ENCODE measurements at places on chromosomes 1 and 21.

GRCh38 chr1:99681583-99681982 is 35.7 kb downstream of the PALMD start:
- no peak for DNase-seq

GRCh38 chr1:95407131-95407885 is 173.3 kb downstream of the RWDD3 start:
- DNase-seq = no peak

DNA sequence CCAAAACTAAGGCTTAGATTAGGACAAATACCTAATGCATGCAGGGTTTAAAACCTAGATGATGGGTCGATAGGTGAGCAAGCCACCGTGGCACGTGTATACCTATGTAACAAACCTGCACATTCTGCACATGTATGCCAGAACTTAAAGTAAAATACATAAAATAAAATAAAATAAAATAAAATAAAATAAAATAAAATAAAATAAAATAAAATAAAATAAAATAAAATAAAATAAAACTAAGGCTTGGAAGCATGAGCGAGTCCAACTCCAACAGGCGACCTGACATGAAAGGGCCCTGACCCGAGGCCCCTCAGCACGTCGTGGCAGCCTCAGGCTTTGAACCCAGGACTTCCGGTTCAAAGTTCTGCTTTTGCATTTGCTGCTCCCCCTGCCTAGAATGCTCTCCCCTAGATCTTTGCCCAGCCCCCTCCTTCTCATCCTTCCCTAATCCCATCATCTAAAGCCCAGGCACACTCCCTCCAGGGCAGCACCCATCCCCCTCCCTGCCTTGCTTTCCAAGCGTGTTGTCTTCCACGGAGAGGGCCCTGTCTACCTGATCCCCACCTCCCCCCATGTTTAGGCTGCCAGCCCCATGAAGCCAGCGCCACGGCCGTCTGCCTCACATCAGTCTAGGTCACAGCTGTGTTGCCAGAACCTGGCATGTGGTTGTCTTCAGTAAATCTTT is 64.3 kb downstream of the TAS1R2 start:
- DNase-seq = no peak

DNA sequence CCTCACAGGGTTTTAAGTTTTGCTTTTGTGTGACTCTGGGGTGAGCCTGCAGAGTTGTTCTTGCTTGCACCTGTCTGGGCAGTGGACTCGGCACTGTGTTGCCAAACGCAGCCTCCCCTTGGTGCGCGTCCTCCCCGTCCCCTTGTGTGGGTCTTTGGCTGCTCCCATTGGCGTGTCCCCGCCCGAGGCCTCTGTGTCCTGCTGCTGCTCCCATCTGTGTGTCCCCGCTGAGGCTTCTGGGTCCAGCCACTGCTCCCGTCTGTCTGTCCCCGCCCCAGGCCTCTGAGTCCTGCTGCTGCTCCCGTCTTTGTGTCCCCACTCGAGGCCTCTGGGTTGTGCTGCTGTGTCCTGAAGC is 62.8 kb downstream of the PCNT start:
- no peak for DNase-seq

DNA sequence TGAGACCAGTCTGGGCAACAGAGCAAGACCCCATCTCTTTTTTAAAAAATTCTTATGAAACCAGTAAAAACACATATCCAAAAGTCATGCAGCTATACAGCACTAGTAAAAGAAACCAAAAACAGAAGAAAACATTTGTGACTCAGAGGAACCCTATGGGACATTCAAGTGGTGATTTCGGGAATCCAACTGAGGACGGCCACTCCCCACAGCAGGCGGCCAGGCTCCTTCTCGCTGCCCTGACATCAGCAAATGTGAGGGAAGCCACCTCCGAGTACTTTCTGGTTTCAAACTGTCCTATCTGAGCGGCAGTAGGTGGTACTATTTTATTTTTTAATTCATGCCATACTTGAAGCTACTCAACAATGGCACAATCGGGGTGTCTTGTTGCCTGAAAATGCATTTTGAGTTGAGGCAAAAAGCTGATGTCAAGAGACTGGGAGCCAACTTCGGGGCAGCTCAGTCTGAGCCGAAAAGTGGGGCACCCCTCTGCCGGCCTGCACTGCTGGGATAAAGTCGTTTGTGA is 3.3 kb downstream of the SUMO3 start:
- no peak for DNase-seq

DNA sequence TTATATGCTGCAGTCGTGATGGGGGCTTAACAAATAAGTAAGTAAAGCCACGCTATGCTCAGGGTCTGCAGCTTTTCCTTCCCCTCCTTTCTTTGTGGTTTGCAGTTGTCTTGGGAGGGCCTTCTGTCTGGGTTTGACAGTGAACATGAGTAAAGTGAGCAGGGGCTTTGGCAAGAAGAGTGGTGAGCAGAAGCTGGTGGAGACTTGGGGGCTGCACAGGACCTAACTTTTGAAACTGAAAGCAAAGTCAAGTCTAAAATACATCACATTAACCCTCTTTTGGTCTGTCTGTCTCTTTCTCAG is 368.6 kb upstream of the VAMP3 start:
- DNase-seq = no peak

DNA sequence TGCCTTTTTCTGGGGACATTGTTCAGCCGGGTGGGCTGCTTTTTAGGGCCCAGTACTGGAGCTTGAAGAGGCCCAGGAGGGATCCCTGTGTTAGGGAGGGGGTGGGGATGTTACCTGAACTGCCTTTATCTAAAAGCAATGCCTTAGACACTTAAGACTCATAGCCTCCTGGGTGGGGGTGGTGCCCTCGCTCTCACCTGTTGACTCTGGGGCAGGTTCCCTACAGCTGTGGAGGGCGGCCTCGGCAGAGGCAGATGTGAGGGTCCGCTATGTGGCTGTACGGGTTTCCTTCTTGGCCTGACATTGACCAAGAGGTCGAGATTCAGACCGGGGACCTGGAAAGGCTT is 716 bp downstream of the INAVA start:
- no peak for DNase-seq

- no peak for DNase-seq
Observed at GRCh38 chr21:32733356-32733755, 5.5 kb upstream of the SYNJ1 start.

- DNase-seq = no peak
Observed at GRCh38 chr1:183881387-183882131, 76.6 kb downstream of the RGL1 start.

DNA sequence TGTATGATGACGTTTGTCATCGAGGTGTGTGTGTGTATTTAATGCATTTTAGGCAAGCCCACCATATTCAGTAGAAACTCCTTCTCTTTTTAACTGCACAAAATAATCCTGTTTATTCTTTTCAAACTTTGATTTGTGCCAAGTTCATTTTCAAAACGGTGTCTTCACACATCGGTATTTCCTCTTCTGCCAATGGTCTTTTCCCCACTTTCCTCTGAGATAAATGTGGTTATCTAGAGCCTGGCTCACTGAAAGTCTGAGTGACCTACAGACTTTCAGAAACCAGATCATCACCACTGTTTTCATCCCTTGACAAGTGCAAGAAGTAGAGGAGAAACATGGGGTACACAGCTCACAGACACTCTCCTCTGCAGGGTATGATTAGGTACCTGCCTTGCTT is 69.4 kb downstream of the GPATCH2 start:
- DNase-seq = no peak

GRCh38 chr1:221089273-221089672 is 210.0 kb downstream of the HLX start:
- no peak for DNase-seq

GRCh38 chr1:25063591-25064416 is 133.7 kb upstream of the RUNX3 start:
- DNase-seq = no peak

DNA sequence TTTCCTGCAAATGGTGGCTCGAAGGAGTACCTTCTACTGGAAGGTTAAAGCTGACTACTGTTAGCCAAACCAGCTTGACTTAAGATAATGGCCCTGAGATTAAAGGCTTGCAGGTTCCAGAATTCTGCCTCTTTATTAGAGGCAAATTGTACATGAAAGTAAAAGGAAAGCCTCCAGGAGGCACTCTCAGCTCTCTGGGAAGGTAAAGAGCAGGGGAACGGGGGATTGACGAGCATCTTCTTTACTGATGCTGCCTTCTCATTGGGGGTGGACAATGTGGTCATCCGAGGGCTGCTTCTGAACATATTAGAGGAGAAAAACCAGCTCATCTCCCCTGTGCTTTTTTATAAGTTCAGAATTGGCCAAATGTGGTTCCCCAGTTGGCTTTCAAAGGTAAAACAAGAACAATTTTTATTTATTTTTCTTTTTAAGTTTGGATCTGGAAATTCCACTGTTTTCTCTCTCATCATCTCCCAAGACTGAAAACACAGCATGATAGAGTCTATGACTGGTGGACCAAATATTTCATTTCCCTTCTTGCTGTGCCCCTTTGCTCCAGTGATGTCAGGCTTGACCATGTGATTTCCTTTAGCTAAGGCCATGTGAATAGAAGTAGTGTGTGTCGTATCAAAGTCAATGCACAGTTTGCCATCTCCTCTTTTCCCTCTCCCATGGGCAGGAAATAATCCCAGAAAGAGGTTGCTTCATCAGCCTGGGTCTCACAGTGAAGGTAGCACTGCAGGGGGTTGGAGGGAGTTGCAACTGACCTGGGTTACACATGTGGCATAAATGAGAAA is 292.7 kb downstream of the PRDM2 start:
- no peak for DNase-seq

GRCh38 chr21:33794596-33794995 is 121.0 kb downstream of the ATP5PO start:
- DNase-seq = no peak

GRCh38 chr1:9101510-9102146 is 27.3 kb downstream of the GPR157 start:
- DNase-seq = peak; percentile 39

GRCh38 chr21:35321322-35322200 is 272.5 kb upstream of the RUNX1 start:
- no peak for DNase-seq

- DNase-seq = no peak
Observed at GRCh38 chr1:167168424-167168823, 52.3 kb upstream of the POU2F1 start.

GRCh38 chr21:46054451-46054881 is 43.4 kb upstream of the COL6A2 start:
- no peak for DNase-seq

- DNase-seq = no peak
Observed at GRCh38 chr1:235712812-235713211, 63.2 kb upstream of the GNG4 start.

GRCh38 chr1:231958448-231958847 is 331.9 kb downstream of the DISC1 start:
- no peak for DNase-seq

DNA sequence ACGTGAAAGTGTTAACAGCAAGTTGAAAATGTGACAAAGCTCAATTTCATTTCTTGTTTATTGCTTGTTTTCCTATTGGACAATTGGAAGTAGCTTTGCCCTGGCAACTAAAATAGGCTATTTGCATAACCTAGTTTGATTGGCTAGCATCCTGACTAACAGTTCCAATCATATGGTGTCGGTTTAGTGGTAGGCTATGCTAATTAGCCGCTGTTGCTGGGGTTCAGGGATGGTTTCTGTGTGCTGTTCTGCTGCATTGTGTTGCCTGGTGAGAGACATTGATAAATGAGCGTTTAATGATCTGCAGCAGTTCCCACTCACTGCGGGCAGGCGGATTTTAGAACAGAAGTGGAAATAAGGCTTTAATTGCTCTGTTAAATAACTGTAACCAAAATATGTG is 68.5 kb downstream of the DYRK1A start:
- DNase-seq = peak; percentile 55

DNA sequence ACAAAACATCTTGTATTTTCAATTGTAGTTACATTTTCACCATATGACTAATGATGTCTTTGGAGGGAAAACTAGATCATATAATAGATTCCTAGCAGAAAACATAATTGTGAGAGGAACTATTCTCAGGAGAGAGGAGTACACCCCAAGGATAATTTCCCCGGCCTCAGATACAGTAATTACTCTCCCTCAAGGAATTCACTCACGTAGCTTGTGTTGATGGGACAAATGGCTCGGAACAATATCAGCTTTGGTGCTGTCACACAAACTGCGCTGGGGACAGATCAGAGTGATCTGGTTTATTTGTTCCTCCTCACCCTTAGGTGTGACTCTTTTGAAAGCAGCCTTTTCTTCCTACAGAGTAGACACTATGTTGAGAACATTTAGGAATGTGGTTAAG is 11.2 kb downstream of the ABCG1 start:
- no peak for DNase-seq

DNA sequence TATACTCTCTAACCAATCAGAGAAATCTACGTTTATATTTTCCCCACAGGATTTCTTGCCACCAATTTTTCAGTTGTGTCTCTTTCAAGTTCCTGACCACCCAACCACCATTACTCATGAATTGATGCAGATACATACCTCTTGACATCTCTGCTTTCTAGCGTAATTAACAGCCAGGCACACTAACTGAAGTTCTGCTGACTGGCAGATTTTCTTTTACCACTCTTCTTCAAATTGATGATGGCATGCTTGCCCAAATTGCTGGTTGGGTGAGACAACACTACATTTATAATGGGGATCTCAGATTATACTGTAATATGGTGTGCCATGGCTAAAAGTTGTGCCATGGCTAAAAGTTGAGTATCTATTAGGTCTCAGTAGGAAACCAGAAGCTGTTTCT is 566.7 kb downstream of the ADGRL2 start:
- DNase-seq = no peak

- no peak for DNase-seq
Observed at GRCh38 chr21:42172596-42173483, 46.1 kb upstream of the ABCG1 start.

DNA sequence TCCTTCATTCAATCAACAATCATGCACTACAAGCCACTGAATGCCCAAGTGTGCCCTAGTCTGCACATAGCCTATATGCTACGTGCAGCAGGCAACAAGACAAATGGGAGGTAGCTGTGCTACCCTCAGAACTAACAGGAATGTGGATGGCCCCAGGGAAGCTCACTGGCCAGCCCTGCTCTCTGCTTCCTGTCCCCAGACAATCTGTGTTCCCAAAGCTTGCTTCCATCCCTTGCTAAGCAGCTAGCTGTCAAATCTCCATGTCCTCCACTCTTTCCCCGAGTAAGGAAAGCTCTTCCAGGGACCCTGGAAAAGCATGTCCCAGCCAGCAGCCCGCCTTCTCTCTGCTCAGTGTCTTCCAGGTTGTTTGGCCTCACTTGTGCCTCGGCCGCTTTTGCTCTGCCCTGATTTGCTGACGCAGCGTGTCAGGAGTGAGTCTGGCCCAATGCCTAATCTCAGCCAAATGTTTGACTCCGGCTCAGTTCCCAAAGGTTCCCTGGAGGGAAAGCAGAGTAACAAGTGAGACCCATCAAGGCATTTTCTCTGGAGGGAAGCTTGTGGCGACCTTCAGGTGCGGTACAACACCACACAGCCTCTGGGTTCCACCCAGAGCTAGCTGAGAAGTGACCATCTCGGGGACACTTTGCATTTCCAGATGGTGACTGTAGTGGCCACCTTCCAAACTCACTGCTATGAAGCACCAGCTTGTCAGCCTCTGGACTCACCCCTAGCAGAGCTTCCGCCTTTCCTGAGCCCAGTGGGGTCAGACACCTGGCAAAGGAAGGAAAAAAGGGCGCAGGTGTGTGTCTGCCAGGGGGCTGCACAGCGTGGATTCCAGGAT is 243.4 kb downstream of the RHOU start:
- peak; percentile 29 for DNase-seq

GRCh38 chr1:192167011-192167410 is 8.7 kb downstream of the RGS18 start:
- no peak for DNase-seq

- no peak for DNase-seq
Observed at GRCh38 chr1:85137660-85138059, 63.2 kb downstream of the SYDE2 start.

- DNase-seq = no peak
Observed at GRCh38 chr1:19712928-19713327, 48.3 kb downstream of the HTR6 start.

- no peak for DNase-seq
Observed at GRCh38 chr1:40232444-40232843, 15.3 kb upstream of the TMCO2 start.

GRCh38 chr1:210801501-210801900 is 332.4 kb downstream of the KCNH1 start:
- no peak for DNase-seq

Measured in hypothalamus (tissue), 51 donors.